ENCODE measurements at places on chromosomes 12 and 14.

DNA sequence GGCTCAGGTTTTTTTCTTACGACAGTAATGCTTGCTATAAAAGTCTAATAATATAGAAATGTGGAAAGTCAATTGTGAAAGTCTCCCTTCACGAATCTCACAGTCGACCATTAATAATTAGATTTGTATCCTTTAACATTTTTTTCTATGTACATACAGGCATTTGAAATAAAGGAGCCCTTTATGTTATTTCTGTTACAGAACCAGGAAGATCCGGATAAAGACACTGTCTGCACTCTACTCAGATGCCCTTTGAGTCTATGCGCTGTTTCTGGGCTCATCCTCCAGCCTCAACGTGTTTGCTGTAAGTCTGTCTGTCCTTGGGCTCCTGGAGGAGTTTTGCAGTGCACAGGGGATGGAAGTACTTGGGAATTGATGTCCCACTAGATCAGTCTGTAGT is 212.2 kb upstream of the ATP2B1 start:
- no peak for DNase-seq

DNA sequence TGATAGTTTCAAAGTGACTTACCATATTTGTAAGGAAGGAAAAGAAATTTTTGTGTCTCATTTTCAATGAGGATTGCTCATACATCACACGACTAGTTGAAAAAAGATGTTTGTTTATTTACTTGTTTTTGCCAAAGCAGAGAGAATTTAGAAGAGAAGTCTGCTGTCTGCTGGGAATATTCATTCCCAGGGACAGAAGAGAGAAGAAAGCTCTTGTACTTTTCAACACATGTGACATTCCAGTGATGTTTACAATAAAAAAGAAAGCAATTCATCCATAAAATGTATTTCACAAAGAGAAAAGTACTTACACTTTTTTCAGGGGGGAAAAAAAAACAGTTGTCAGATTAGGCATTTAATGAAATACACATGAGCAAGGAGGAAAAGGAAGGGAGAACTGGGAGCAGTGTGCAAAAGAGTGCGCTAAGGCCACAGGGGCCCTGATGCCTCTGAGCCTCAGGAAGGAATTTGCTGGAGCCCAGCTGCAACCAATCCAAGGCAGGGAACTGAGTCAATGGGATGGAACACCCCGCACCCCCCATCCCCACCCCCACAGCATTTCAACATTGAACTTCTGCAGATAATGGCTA is 115.0 kb downstream of the RPAP3 start:
- DNase-seq: no peak

DNA sequence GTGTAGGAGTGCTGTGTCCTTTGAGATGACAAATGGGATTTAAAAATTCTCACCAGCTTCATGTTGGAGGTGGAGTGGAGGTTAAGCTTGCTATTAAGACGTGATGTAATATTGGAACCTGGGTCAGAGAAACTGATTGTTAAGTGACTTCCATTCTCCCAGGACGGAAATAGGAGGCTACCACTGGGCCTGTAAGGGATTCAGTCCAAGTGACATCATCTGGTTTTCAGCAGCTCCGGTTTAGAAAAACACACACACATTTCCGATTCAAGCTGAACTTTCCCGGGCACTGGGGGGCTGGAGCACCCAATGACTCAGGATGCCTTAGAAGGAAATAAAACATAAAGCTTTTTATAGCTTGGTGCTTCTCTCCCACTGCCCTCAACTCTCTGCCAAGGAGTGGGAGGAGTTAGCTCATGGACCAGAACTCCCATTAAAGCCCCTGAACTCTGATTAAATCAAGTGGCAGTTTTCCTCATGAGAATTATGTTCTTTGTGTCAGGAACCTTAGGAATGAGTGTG is 12.4 kb downstream of the CALM1 start:
- DNase-seq: peak; percentile 88

- no peak for DNase-seq
These were observed 1.3 kb downstream of the TRAF3 start for GRCh38 chr14:102778338-102779083.

DNA sequence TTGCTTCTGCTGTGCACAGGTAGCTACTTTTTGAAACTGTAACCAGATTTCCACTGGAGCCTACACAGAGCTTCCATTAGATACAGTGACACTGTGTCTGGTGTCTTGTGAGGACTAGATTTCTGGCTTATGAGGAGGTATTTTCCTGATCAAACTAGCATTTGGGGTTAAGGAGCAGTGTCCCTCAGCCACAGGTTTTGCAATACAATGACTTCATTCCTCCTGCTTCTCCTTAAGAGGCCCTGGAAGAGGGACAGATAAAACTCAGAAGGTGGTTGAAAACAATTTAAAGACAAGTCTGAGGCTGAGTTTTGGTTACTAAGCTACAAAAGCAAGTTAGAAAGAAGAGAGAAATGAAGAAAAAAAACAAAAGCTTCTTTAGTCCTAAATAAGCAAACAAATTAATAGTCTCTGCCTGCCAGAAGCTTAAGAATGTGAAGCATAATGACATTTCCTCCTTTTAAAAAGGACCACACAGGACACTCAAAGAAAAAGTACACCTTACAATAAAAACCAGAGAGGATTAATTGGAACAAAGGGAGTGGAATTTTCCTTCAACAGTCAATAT is 53.0 kb downstream of the PKP2 start:
- DNase-seq: no peak

DNA sequence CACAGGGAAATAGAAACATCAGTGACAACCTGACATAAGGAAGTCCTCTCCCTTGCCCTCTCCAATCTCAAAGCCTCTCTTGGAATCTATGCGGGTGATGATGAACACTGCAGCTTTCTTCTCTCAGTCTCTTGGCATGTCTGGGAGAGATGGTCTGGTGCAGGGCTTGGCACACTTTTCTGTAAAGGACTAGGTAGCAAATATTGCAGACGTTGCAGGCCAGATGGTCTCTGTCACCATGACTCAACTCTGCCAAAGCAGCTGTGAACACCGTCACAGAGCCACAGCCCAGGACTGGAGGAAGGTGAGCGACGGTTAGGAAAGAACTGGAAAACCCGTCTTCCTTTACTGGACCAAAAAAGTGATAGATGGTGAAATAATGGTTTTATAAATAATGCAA is 591.0 kb upstream of the TMEM132C start:
- DNase-seq: no peak

- no peak for DNase-seq
These were observed 788 bp downstream of the TEX52 start for GRCh38 chr12:2856051-2856450.

GRCh38 chr14:36973806-36974442 is 198.5 kb downstream of the SLC25A21 start:
- no peak for DNase-seq

DNA sequence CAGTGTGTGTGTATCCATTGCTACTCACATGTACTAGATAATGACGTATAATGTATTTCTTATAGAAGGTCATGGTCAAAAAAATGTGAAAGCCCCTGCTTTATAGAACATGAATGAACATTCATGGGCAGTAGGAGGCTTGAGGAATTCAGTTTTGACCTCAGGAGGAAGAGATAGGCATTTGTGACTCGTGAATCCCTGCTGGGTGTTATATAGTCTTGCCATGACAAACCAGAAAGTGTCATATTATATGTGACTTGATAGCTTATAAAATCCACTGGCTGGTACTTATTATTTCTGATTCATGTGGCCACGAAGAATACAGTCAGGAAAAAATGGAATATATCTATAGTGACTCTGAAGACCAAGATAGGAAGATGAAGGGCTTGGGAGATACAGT is 287.6 kb downstream of the CEP128 start:
- no peak for DNase-seq

- DNase-seq: no peak
These were observed 7.1 kb downstream of the NCOR2 start for GRCh38 chr12:124560146-124560890.

DNA sequence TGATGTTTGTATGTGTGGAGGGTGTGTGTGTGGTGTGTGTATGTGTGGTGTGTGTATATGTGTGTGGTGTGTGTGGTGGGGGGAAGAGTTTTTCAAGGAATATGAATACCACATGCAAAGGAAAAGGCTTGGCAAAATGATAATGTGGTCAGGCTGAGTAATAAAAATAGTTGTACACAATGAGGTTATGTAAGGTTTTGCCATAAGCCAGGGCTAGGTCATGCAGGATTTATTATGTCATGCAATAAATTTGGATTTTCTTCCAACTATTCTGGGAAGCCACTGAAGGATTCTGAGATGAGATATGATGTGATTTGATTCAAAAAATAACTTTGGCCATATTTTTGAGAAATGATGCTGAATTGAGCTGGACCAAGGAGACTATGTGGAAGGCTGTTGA is 1191.6 kb upstream of the SEL1L start:
- DNase-seq: no peak

- DNase-seq: no peak
These were observed 142.1 kb downstream of the SLC16A7 start for GRCh38 chr12:59737725-59738463.

DNA sequence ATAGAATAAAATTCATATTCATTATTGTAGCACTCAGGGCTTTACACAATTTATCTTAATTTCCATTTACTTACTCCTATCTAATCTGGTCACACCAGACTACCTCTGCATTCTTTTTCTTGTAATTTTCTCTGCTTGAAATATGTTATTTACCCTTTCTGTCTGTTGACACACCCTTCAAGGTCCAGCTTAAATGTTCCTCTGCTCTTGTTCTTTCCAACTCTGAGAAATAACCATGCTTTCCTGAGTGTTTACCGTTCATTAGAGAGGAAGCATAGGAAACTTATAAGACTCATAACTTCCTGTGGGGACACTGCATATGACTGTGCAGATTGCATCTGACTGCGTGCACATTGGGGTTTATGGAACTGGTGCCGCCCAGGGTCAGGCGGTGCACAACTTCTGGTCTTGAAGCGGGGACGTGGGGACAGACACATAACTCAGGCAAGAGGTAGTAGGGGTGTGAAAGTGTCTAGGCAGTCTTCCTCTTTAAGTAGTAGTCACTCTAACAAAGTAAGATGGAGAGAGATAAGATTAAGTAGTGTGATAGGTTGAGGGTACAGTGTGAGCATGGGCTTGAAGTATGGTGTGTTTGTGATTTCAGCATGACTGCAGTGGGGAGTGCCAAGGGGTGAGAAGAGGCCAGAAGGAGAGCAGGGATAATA is 42.6 kb upstream of the FOXJ2 start:
- no peak for DNase-seq

DNA sequence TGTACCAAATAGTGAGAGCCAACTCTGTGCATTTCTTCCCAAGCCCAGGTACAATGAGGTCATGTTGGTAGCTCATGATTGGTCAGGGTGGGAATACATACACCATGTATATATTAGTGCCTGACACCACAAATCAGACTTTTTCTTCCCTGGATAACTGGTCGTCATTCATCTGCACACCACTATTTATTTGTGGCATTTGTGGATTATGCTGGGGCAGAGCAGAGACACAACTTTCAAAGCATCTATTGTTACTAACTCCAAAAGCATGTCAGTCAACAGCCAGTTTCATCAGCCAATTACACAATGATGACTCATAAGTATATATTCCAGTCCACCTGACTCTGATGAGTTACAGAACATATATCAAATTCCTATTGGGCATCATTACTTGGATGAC is 181.7 kb downstream of the ADAMTS20 start:
- DNase-seq: no peak

GRCh38 chr12:110046451-110047187 is 1.7 kb downstream of the C12orf76 start:
- no peak for DNase-seq

DNA sequence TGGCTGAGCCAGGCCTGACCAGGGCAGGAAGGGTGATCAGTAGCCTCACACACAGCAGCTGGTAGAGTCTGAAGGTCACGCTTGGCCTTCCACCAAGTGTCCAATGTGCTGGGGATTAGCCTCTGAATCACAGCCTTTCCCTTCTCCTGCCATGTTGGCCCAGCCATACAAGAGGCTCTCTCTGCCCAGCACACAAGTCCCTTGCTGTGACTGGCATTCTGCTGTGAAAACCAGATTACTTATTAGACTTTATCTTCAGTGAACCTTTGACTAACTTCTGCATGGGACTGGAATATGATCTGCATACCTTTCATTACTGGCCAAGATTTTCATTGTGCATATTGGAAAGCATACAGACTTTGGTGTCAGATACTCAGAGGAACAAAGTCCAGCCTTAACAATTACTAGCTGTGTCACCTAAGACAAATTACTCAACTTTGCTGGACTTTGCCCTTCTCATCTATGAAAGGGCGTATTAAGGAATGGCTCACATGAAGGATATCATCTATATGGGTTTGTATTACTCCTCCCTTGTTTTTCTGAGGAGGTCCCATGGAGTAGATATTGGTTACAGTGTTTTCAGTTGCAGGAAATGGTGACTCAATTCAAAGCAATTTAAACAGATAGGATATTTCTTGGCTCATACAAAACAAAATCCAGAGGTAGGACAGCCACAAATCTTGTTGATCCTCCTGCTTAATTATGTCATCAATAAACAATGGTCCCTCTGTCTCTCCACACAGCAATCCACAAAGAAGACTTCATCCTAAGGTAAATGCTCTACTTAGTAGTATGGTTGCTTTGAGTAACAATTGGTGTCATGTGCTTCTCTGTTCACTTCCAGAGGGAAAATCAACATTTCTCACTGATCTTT is 99.6 kb downstream of the DYRK2 start:
- no peak for DNase-seq

- no peak for DNase-seq
These were observed 203.1 kb downstream of the AEBP2 start for GRCh38 chr12:19642345-19642744.

GRCh38 chr14:103149351-103150237 is 26.3 kb downstream of the TNFAIP2 start:
- peak; percentile 24 for DNase-seq

- no peak for DNase-seq
These were observed 895 bp upstream of the CCDC88C start for GRCh38 chr14:91418387-91419043.

DNA sequence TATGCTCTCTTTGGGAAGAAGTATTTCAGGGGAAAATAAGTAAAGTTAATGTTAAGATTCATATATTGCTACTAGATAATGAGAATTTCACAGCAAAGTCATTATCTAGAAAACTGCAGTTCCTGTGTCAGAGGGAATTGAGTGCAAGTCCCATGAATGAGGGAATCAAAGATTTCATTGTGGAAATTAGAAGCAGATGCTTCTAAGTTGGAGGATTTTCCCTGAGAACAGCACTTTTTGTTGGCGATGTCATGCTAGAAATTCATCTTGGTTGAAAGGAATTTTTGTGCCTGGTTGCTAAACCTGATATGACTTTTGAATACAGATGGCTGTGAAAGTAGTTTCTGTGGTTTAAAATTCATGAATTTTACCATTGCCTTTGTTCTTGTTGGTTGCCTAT is 25.6 kb downstream of the FRMD6 start:
- no peak for DNase-seq

GRCh38 chr14:79967001-79967400 is 244.3 kb downstream of the DIO2 start:
- DNase-seq: no peak

GRCh38 chr12:22443379-22444316 is 100.7 kb downstream of the C2CD5 start:
- DNase-seq: peak; percentile 73

Measured in coronary artery (tissue), 2 donors.